Adrenal gland (tissue), 19 donors: ENCODE measurements at places on chromosomes 3 and 15. TPM values are rescaled to one million over a fixed set of nuclear protein-coding genes. Genes with fewer than 3 reads are reported as not detected.

GRCh38 chr3:165617134-165617533 is 220.1 kb downstream of the BCHE start:
- no peak for DNase-seq

The MTMR10 gene
- 9.2 TPM for polyA plus RNA-seq

DNA sequence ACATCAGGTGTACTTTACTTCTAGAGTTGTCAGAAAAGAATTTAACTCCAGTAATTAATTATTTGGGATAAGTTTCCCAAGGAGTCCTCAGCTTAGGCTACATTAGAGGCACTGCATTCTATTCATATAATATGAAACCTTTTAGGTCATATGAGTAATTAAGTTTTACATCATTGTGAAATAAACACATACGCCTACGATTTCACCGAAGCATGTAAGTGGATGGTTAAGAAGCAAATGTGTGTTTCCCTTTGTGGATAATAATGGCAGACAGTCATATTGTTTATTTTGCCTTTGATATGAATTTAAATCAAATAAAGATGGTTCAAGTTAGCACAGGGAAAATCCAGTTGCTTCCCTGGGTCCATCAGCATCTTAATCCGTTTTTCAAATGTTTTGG is 535.9 kb upstream of the ATP11B start:
- no peak for DNase-seq

- no peak for DNase-seq
Measured at GRCh38 chr3:154334973-154335420, 10.7 kb upstream of the DHX36 start.

The WWTR1 gene
- 17.2 TPM for polyA plus RNA-seq

The CPNE9 gene
- 4.0 TPM for polyA plus RNA-seq

DNA sequence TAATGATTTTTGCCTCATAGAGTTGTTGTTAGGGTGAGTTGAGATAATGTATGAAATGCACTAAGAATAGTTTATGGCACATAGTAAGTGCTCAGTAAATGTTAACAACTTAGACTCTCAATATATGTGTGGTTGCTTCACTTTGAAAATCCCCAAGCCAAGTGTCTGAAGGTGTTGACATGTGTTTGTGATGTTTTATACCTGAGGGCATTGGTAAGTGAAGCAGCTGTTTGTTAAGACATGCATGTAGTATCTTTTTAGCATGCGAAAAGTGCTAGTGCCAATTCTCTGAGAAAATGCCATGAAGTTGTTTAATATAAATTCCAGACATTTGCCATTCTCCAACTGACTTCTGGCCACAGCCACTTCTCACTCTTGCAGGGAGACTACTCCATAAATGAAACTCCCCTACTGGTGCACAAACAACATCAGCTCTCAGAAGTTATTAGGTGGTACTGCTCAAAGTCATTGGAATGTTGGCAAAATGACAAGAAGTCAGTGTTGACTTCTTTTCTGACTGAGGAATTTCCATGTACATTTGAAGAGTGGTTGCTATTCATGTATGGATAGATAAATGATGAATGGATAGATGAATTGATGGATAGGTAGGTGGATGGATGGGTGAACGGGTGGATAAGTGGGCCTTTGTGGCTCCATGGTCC is 103.6 kb upstream of the NUDT16 start:
- DNase-seq: no peak

The DOCK3 gene
- polyA plus RNA-seq: 2.0 TPM

DNA sequence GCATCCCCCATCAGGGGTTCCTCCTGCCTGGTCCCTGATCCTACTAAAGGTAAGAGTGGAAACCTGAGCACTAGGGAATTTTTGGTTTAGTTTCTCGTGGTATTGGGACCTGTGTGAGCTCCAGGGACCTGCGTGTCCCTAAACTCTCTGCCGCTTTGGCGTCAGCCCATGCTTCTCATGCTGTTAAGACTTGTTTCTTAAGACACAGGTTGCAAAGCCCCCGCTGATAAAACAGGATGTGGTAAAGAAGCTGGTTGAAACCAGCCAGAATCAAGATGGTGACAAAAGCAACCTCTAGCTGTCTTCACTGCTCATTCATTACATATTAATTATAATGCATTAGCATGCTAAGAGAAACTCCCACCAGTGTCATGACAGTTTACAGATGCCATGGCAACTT is 64.6 kb downstream of the LYZL4 start:
- DNase-seq: no peak

GRCh38 chr3:40387001-40387894 is at the start of gene ENTPD3:
Gene ENTPD3 (plus strand): TSS chr3:40387184. CDS start chr3:40388058, 874 bp downstream.
- no peak for DNase-seq

GRCh38 chr15:86877171-86877631 is 797.5 kb downstream of the AGBL1 start:
- DNase-seq: no peak

The IL17RE gene
- 2.3 TPM for polyA plus RNA-seq

DNA sequence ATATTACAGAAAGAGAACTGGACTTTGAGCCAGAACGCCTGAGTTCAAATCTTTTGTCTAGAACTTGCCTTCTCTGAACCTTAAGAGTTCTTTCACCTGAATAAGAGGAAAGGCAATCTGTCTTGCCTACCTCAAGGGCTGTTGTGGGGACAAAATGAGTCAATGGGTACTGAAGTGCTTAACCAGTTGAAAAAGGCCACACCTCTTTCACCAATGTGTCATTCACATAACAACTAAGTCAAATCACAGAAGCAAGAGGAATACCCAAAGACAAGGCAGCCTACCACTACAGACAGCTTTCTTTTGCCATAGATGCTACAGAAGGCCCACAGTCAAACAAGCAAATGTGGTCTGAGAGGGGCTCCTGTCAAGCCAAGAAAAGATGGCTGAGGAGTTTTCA is 39.7 kb downstream of the NBEAL2 start:
- no peak for DNase-seq

GRCh38 chr3:131174752-131175151 is 148.1 kb downstream of the NEK11 start:
- DNase-seq: no peak

DNA sequence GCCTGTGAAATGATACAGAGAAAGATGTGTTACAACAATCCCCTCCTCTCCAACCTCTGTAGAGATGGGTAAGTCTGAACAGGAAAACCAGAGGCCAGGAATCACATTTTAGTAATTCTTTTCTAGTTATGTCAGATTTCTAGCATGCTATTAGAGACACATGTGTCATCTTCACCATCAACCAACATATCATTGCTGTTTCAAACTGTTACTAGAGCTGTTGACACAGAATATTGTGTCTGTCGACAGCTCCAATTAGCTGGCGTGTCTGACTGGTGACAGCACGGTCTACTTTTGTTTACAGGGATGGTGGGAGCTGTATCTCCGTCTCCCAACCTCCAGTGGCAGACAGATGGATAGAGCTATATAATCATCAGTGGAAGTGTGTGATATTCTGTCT is 393.2 kb downstream of the SOX2 start:
- no peak for DNase-seq

GRCh38 chr3:64595253-64595694 is 92.5 kb downstream of the ADAMTS9 start:
- peak; percentile 71 for DNase-seq

GRCh38 chr3:10998542-10998941 is 6.0 kb downstream of the SLC6A1 start:
- no peak for DNase-seq

GRCh38 chr3:53114412-53115074 is 15.7 kb downstream of the RFT1 start:
- DNase-seq: no peak

The DZIP1L gene
- polyA plus RNA-seq: 5.5 TPM

The CDCP1 gene
- polyA plus RNA-seq: 0.40 TPM

The EEFSEC gene
- 8.6 TPM for polyA plus RNA-seq

DNA sequence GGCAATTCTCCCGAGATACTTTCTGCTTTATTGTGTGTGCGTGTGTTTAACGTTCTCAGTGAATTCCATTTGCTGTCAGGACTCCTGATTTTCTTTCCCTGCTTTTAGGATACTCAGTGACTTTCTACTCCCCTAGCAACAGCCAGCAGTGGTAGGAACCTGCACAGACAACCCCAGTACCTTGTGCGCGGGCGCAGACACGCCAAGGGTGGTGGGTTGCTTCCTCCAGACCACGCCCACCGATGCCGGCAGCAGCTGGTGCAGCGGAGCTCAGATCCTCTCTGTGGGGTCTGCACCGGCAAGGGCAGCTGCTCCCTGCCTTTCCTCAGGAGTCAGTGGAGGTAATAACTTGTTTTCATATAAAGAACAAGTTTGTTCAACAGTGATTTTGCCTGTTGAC is 225.1 kb upstream of the NDN start:
- DNase-seq: peak; percentile 59

DNA sequence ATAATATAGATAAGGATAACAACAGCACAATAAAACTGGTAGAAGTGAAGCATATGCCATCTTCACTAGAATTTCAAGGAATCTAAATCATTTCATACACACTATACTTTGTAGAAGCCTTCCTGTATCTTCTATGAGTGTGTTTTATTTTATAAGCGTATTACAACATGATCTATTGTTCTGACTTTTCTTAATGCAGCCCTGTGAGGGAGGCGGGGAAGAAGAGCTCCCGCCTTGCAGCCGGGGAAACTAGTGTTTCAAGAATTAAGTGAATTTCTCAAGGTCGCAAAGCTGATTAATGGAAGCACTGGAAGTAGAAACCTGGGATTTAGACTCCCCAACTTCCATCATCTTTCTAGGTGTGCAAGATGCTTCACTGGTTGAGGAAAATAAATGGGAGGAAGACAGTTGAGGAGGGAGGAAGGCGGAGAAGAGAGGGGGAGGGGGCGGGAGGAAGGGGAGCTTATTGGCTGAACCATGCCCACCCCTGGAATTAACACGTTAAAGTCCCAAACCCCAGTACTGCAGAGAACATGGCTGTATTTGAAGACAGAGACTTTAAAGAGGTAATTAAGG is 32.9 kb downstream of the VGLL4 start:
- no peak for DNase-seq

GRCh38 chr3:190566043-190566933 is 52.4 kb downstream of the IL1RAP start:
- DNase-seq: peak; percentile 91

DNA sequence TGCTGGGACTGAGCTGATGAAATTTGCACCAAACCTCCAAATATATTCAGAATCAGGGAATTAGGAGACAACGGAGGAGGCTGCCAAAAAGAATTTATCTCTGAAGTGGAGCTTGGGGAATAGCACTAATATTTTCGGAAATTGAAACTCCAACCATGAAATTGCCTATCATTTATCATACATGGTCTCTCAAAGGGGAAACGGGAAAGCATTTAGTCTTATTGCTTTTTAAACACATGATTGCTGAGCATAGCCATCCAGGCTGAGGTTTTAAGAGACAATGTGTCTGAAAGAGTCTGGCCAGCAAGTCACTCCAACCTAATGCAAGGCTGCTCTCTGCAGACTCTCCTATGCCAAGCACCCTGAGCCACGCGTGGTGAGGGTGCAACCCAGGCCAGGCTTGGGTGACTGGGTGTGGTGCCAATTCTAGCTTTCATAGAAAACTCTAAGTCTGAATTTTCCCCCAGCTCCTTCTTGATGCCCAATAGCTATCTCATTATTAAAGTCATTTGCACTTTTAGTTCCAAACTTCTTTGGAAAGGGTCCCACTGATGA is 200.2 kb downstream of the RPLP1 start:
- DNase-seq: no peak

The GATM gene
- polyA plus RNA-seq: 10.9 TPM

DNA sequence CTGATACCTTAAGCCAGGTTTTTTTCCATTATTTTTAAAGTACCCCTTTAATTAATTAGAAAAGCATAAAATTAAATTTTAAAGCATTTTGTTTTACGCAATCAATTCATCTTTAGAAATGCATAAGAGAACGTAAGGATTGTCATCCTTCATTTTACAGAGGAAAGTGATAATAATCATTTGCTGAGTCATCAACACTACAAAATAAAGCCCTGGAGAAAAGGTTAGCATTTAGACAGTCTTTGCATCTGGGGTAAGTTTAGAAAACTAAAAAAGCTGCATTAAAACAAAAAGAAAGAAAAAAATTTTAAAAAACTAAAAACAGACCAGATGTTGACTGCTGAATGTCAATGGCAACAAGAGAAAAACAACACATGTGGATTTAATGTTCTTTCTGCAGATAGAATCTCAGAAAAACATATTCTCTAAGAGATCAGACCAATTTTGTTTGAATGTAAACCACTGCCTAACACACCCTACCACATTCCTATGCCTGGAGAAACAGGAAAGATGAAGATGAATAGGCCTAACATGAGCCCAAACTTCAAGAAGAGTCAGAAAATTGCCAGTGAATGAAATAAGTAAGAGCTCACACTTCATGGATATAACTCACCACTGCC is 59.9 kb downstream of the SUCNR1 start:
- no peak for DNase-seq

The EID1 gene
- polyA plus RNA-seq: 148 TPM

- DNase-seq: no peak
Measured at GRCh38 chr3:189331002-189331418, 159.2 kb downstream of the TPRG1 start.

DNA sequence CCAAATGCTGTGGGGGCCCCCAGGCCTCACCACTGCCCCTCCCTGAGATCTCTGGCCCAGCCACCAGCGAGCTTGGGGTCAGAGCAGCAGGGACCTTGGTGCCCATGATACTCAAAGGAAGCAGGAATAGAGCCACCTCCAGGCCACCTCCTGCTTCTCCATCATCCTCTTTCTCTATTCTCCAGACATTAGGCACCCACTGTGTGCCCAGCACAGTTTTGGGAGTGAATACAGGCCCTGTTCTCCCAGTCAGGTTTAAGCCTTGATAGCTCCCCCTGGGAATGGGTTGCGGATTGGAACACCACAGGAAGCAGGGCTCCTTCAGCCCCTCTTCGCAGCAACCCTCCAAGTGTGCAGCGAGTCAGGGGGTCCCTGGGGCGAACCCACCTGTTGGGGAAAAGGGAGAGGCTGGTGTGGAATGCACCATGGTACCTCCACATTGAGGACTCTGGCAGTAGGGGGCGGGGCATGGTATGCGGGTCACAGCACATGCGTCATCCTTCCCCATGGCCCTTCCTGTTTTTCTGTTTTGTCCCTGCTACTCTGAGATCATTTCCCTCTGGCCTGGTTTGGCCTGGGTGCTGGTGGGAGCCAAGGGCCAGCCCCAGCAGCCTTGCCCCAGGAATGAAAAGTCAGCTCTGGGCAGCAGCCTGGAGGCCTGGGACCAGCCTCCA is 14.2 kb upstream of the SEMA3B start:
- DNase-seq: peak; percentile 67

- no peak for DNase-seq
Measured at GRCh38 chr3:152229692-152230091, 39.0 kb upstream of the MBNL1 start.

DNA sequence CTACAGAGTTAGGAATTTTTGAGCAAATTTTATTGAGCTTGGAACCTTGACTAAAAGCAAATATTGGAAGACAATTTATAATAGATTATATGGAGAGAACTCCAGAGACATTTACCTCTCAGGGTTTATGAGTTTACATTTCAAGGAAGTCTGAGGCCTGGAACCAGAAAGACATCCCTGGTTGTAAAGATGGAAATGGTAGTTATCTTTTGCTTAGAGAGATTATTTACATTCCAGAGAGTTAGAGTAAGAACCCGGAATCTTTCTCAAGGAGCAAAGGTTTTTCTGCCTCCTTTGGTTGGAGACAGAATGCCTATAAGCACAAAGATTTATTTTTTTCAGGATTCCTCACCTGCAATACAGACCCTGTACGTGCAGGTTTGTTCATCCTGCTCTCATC is 458.1 kb downstream of the TBL1XR1 start:
- no peak for DNase-seq

- no peak for DNase-seq
Measured at GRCh38 chr3:75136100-75136897, 521.8 kb upstream of the CNTN3 start.

- no peak for DNase-seq
Measured at GRCh38 chr3:46127503-46127902, 80.6 kb downstream of the CCR1 start.

The DNAJC17 gene
- 33.0 TPM for polyA plus RNA-seq
